Tongue (tissue), 3 donors: ENCODE measurements at places on chromosomes 6 and 20. TPM values are rescaled to one million over a fixed set of nuclear protein-coding genes. Genes with fewer than 3 reads are reported as not detected.

Gene VGLL2
- total RNA-seq: 18.4 TPM

Gene RBM24
- 201 TPM for total RNA-seq

Gene CST2
- not detected for total RNA-seq

Gene CLDN20
- not detected for total RNA-seq

Gene MCHR2
- not detected for total RNA-seq

Gene GMNN
- 19.2 TPM for total RNA-seq

Gene VSX1
- not detected for total RNA-seq

Gene RAB44
- total RNA-seq: 0.62 TPM

Gene PGBD1
- 8.5 TPM for total RNA-seq

Gene STMND1
- total RNA-seq: not detected

Gene IGF2R
- 239 TPM for total RNA-seq

Gene GPANK1
- 18.0 TPM for total RNA-seq

Gene LRRC1
- 19.1 TPM for total RNA-seq

Gene HTR1E
- not detected for total RNA-seq

Gene NRN1
- 12.3 TPM for total RNA-seq

Gene ME1
- 4.0 TPM for total RNA-seq

Gene TAB2
- total RNA-seq: 50.2 TPM

Gene MUCL3
- not detected for total RNA-seq

Gene B3GALT4
- 4.6 TPM for total RNA-seq

Gene LRRC73
- 0.51 TPM for total RNA-seq

Gene SRMS
- total RNA-seq: not detected

Gene ULBP3
- total RNA-seq: 1.8 TPM

Gene TRIM31
- total RNA-seq: not detected

Gene ZFP57
- total RNA-seq: not detected

Gene FBXO5
- 16.4 TPM for total RNA-seq

Gene DACT2
- total RNA-seq: 2.4 TPM

Gene GGTLC1
- not detected for total RNA-seq

Gene HLA-B
- 451 TPM for total RNA-seq

Gene CLIC5
- 18.1 TPM for total RNA-seq

Gene ZNF831
- total RNA-seq: 0.41 TPM

Gene TRIM27
- total RNA-seq: 57.5 TPM

Gene ANKRD66
- 0.31 TPM for total RNA-seq

Gene COL12A1
- total RNA-seq: 443 TPM

Gene CDH4
- 1.1 TPM for total RNA-seq

Gene CD109
- 29.6 TPM for total RNA-seq

Gene EPM2A
- 51.3 TPM for total RNA-seq

Gene SAMD5
- 9.5 TPM for total RNA-seq

Gene SSTR4
- total RNA-seq: not detected

Gene WFDC5
- total RNA-seq: not detected

Gene SLC17A1
- total RNA-seq: not detected

Gene SNAI1
- total RNA-seq: 0.31 TPM

Gene LHFPL5
- total RNA-seq: not detected
